Upper lobe of right lung (tissue), 1 donor: ENCODE measurements at places on chromosomes 4 and X.

DNA sequence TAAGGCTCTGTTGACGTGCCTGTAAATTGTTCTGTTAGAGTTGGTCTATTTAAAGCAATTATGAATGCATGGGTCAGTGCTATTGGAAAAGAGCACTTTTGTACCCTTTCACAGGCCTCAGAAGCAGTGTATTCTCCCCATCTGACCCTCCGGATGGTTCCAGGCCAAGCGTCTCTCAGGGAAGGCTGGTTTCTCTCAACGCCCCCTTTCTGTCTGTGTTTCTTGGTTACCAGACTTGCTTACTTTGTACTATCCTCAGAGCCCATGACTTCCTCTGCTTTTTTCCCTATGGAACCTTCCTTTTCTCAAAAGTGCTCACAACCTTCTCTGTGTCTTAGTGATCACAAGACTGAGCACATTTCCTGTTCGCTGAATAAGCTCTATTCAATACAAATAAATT lies 559.3 kb upstream of the ZFP42 start:
- DNase-seq, result no peak

DNA sequence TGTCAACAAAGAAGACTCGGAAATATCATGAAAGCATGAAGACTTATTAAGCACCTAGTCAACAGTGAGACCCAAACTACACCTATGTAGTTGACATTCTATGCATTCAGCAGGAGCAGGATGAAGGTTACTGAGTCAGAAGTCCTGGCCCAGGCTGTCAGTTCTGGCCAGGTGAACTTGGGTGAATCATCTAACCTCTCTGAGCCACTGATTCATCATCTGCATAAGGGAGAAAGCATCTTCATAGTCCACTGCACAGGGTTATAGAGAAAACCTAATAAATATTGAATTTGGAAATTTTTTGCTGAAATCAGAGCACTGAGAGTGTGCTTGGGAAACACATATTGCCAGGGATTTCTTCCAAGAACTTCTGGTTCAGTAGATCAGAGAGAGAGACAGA lies 296.0 kb upstream of the SFRP2 start:
- no peak for DNase-seq

GRCh38 chr4:181420950-181421349 lies 822.3 kb upstream of the TENM3 start:
- DNase-seq, result no peak

- DNase-seq, result no peak
These were observed 100.6 kb upstream of the F9 start for GRCh38 chrX:139429913-139430312.

DNA sequence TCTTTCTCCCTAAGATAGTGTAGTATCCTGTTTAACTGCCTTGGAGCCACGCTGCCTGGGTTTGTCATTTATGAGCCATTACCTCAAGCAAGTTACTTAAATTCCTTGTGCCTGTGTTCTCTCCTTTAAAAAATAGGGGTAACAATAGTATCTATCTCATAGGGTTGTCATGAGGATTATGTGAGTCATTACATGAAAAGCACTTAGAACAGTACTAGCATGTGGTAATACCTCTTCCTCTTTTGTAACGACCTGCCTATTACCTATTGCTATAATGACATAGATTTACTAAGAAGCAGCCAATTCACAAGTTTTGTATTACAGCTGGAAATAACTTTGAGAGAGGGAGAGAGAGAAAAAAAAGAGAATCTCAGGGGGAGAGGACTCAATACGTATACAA lies 834.7 kb downstream of the RAPGEF2 start:
- no peak for DNase-seq

DNA sequence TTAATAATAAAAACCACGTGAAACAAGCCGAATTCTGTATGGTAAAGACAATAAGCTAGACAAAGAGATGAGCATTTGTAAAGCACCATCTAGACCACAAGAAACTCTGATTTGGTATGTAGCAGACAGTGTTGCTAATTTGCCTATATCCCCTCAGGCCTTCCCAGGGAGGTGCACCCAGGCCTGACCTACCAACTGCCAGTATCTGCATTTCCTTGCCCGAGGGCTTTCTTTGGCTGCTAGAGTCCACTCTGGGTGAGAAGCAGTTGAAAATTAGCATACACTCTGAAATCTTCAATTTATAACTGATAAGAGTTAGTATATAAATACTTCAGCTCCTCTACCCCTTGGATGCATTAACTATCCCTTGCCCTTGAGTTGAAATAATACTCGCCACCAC lies 37.4 kb upstream of the IL1RAPL1 start:
- DNase-seq, result no peak

- DNase-seq, result no peak
These were observed 52.6 kb downstream of the RNF150 start for GRCh38 chr4:141080668-141081067.

- DNase-seq, result peak; percentile 78
These were observed 566 bp downstream of the CORIN start for GRCh38 chr4:47837094-47837907.

GRCh38 chrX:262381-262909 lies 18.7 kb upstream of the PLCXD1 start:
- peak; percentile 65 for DNase-seq

DNA sequence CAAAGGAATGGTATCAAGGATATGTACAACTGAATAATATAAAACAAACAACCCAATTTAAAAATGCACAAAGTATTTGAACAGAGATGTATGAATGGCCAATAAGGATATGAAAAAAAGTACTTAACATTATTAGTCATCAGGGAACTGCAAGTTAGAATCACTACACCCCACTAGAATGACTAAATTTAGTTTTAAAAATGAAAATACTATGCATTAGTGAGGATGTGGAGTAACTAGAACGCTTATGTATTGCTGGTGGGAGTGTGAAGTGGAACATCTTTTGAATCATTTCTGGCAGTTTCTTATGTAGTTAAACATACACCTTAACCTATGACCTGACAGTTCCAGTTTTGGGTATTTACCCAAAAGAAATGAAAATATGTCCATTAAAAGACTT lies 13.0 kb upstream of the SLC16A2 start:
- DNase-seq, result no peak

- no peak for DNase-seq
These were observed 237.3 kb downstream of the USP46 start for GRCh38 chr4:52421811-52422213.

DNA sequence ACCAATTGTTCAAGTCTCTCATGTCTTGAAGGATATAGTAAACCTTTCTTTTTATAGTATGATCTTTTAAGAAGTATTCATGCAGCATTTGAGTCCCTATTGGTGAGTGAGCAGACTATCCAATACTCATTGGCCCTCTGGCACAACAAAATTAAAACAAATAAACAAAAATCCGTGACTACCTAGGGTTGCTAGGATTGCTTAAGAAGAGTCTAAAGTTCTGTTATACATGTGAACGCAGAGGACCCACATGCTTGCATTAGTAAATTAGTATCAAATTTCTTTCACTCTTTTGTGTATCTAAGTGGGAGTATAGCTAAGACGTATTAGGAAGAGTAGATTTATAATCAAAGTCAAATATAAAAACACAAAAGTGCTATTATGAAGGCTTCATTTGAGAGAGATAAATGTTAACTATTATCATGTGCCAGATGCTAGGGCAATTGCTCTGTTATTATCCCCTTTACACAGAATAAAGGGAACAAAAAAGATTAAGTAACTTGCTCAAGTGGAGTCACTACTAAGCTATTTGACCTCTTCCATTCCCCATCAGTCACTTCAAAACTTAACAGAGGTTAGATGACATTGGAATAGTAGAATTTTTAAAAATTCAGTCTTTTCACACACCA lies 29.2 kb upstream of the LARP1B start:
- DNase-seq, result no peak

DNA sequence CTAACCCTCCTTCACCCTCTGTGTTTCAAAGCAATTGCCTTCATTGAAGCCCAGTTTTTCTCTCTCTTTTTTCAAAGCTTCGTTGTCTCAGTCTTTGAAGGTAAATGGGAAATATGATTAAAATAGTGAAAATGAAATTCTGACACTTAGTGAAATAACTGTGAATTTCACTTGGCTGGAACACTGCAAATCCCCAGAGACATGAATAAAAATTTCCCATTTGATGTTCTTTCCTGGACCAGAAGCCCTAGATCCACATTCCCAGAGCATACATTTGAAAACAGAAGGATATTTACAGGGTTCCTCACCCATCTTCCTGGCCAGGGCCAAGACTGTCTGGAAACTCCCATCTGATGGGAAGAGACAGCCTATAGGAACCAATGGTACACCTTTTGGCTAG lies 45.0 kb downstream of the SLC2A9 start:
- no peak for DNase-seq

DNA sequence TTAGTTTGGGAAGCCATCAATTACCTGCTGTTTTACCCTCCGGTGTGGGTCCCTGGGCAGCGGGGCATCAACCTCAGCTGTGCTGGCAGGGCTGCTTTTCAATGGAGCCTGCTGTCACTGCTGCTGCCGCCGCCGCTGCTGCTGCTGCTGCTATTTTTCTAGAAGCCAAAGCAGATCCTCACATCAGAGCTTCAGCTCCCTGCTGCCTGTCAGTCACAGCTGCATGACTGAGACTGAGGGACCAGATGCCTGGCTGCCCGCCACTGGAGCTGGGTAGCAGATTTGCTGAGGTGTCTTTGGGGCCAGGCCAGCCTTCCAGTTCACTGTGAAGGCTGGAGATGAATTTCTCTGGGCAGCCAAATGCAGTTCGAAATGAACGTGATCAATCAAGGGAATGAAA lies 200.3 kb upstream of the NHS start:
- DNase-seq, result no peak

DNA sequence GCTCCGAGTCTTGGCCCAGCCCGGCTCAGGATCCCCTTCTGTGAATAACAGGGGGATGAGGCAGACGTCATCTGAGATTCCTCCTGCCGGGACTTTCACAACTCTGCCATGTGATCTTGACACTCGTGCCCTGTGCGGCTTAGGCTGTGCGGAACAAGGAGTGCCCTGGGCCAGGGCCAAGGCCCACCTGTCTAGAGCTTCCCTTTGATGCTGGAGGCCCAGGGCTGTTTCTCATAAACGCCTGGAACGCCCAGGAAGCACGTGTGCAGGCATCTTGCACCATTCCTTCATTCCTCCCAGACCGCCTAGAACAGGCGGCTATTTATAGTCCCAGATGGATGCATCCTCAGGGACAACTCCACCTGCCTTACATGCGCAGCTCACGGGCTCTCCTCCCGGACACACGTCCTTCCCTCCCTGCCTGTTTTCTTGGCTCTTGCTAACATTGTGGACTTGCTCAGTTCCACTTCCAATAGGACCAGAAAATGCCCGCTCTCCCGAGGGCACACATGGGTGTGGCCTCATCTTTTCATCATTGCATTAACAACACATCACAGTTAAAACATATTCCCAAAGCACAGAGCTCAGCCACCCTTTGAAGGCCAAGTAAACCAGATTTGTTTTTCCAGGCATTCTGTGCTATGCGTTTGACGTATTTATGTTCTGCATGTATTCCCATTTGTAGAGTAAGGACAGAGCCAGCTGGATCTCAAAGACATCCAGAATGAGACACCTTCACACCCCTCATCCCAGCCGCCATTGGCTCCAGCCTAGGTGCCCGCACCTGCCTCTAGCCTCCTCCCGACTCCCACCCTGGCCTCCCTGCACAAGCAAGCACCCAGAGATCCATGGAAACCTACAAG lies 57.2 kb downstream of the ABLIM2 start:
- DNase-seq, result peak; percentile 89

DNA sequence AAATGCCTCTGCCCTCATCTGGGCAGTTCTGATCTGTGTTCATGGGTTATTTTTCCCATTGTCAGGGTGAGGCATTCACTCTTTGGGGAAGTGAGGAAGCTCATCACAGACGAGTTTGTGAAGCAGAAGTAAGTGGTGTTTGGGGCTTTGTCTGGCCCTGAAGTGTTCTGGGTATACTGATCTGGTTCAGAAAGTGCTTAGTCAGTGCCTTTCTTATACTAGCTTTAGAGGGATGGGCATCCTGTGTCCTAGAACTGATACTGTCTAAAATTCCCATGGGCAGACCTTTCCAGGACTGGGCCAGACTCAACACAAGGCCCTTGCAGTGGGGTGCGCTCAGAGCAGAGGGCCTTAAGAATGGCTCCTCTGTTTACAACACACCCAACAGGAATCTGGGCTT lies 6.4 kb downstream of the TRO start:
- no peak for DNase-seq

GRCh38 chr4:148311526-148311925 lies 130.7 kb downstream of the NR3C2 start:
- DNase-seq, result no peak

- DNase-seq, result no peak
These were observed 89.6 kb upstream of the MAD2L1 start for GRCh38 chr4:120156120-120156718.

DNA sequence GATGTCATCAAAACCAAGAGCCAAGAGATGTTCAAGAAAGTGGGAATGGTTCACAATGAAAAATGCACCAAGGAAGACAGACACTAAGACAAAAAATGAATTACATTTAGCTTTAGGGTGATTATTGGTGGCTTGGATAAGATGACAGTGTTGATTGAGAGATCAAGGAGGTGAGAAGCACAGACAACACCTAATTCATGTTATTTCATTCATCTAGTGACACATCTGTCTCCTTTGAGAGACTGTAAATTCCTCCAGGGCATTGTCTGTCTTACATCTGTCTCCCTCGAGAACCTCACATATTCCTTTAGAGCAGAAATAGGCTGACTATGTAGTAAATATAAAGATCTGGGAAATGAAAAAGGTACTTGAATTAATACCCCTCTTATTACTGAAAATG lies 94.2 kb upstream of the SMIM31 start:
- DNase-seq, result no peak

DNA sequence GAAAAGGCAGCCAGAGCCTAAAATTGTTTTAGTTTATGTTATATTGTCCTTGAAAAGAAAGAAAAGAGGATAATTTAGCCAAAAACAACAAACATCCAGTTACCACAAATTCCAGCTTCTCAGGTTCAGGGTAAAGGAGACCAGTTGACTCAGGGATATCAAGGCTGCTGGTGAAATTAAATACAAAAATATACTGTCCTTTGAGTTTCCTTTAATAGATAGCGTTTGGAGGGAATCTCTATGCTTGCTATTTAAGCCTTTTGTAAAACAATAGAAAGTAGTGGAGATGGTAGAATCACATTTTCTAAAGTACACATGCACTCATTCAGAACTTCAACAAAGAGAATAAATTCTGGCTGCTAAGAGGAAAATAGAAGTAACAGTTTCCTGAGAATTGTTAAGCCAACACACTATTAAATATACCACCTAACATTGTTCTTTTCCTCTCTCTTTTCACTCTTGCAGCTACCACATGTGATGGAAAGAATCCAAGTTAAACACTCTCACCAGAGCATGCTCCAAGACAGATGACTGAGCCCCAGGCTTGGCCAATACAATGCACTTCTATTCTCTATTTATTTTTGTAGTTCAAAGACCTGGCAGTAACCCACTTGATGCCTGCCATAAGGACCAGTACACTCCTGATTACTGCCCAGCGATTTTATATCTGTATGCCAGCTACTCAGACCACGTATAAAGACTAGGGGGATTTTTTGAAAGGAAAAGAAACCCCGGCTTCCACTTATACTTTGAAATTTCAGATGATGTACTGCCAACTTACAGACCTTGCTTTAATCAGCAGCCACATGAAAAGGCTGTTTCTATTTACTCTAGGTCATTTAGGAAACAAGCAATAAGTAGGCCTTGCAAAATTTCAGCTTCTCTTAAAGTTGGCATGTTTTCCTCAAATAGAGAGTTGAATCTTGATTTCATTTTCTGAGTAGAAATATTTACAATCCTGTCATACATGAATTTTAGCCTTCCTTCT lies 756.9 kb downstream of the FAT4 start:
- no peak for DNase-seq

GRCh38 chr4:61175495-61175894 lies 24.6 kb upstream of the ADGRL3 start:
- DNase-seq, result no peak

GRCh38 chrX:122552286-122552800 lies 631.7 kb upstream of the GRIA3 start:
- no peak for DNase-seq
